MV-4-11 (cell line): ENCODE measurements at places on chromosomes 13 and 19.

- no peak for DNase-seq
These were observed 64.2 kb downstream of the DPY19L3 start for GRCh38 chr19:32469795-32470194.

DNA sequence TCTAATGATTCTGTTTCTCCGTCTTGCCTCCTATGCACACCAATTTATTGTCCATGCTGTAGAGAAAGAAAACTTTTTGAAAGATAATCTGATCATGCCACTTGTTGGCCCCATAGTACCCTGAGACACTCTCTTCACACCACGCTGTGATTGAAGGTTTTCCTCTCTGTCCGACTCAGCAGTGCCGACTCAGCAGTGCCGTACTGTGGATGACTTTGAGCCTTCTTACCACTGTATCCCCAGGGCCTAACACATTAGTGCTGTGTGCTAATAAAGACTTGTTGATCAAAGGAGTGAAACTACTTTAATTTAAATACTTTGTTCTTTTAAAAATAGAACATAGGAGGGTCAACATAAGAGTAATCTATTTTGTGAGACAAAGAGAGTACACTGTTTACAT is 429.6 kb downstream of the KLF12 start:
- DNase-seq, result no peak

- peak; percentile 68 for DNase-seq
These were observed 2.0 kb upstream of the LILRB2 start for GRCh38 chr19:54282686-54283470.

GRCh38 chr13:41823476-41823875 is 137.4 kb downstream of the VWA8 start:
- no peak for DNase-seq

- DNase-seq, result no peak
These were observed 38.2 kb downstream of the TGDS start for GRCh38 chr13:94557684-94558235.

GRCh38 chr19:5211217-5211822 is 129.3 kb downstream of the PTPRS start:
- no peak for DNase-seq

DNA sequence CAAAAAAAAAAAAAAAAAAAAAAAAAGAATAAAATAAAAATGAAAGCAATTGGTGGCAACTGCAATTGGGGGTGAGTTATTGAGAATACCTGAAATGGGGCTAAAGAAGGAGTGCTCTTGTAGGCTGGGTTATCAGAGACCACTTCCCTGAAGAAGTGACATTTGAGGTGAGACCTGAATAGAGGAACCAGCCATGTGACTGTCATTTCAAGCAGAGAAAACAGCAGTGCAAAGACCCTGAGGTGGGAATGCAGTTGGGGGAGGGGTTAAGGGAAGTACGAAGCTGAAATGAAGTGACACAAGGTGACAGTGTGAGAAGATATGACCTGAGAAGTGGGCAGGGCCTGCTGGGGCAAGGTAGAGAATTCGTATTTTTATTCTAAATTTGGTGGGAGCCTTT is 4.3 kb upstream of the PALM3 start:
- peak; percentile 22 for DNase-seq
